NCI-H1694 treated with DMSO at 0.1 percent for 48 hours (cell line): ENCODE measurements at places on chromosomes 1 and 21.

- DNase-seq: no peak
Observed at GRCh38 chr1:9992910-9993309, 4.1 kb upstream of the RBP7 start.

GRCh38 chr21:40294345-40294744 lies 427.1 kb downstream of the PCP4 start:
- DNase-seq: no peak

DNA sequence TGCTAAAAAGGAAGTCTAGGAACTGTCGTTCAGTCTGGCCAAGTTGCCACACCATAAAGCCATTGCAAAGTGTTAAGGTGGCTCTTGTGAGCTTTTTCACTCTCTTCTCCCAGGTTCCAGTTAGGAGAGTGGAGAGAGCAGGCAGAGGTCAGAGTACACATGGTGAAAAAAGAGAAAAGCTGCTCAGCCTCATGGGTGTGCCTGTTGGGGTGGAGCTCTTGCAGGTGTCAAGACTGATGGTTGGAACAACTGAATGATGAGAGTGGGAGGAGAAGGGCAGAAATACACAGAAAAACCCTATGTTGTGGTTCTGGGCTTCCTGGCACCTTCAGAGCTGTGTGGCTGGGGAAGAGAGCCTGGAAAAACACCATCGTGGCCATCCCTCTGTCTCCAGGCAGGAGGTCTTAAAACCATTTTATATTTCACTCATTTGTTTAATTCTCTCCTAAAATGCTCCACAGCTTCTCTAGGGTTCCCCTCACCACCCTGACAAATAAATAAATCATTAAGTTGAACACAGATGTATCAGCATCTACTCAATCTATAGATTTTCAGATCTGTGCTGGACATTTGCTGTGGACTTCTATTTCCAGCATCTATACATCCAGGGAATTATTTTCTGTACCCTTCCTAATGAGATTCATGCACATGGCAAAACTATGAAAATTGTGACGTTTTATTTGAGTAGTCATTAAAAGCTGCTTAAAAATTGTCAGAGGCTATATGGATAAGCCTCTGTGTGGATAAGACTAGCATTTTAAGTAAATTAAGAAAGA lies 17.5 kb downstream of the UBASH3A start:
- no peak for DNase-seq

GRCh38 chr1:224687465-224687864 lies 71.3 kb downstream of the CNIH3 start:
- no peak for DNase-seq

GRCh38 chr1:167105271-167106118 lies 11.6 kb downstream of the STYXL2 start:
- no peak for DNase-seq

- DNase-seq: peak; percentile 35
Observed at GRCh38 chr1:227886993-227887696, 60.6 kb downstream of the WNT9A start.

DNA sequence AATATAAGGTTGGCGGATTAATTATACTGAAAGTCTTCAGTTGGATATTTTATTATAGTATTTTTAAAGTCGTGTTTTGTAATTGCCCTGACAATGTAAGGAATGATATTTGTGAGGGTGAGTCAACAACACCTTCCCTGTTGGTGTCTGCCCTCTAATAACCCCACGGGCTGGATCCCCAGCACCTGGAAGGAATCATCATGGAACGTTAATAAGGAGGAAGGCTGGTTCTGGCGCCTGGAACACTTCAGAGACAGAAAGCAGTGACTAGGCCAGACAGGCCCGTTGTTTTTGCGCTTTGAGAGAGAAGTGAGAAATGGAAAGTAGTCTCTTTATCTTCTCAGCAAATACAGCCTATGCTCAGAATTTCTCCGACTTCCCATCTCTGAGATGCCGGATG lies 31.6 kb downstream of the TEX35 start:
- no peak for DNase-seq

- DNase-seq: no peak
Observed at GRCh38 chr1:245666412-245666811, 511.6 kb downstream of the KIF26B start.

DNA sequence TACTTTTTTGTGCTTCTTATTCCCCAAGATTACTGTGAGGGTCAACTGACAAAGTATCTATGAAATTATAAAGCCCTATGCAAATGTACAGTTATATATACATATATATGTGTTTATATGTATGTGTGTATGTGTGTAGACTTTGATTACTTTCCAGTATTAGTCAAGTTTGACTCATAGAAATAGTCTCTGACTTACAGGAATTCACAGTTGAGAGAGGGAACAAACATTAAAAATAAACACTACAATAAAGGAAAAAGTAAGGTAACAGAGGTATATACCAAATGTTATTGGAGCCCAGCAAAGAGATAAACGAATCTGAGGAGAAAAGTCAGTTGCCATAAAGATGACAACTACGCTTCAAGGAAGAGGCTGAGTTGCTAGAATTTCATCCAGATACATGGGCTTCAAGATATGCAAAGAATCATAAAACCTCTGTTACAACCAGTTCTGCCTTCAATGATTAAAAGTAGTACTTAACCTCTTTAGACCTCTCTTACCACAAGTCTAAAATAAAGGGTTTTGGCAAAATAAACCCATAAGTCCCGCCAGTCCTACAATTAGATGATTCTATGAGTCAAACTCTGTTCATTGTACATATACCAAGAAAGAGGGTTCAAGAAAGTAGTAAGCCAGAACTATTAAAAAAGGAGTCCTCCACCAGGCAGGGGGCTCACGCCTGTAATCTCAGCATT lies 7.2 kb downstream of the IFT25 start:
- no peak for DNase-seq

DNA sequence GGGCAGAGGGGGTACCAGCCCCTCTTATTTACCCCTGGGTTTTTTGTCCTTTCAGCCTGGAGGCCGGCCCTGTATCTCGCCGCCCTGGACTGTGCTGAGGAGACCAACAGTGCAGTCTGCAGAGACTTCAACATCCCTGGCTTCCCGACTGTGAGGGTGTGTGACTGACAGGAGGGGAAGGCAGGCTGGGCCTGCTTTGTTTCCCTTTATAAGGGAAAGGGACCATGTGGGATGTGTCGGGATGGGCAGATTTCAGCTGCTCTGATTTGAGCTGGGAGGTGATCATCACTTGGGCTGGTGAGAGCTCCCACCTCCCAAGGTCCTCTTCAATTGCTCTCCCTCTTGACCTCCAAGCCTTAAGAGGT lies 11.7 kb downstream of the QSOX1 start:
- no peak for DNase-seq

DNA sequence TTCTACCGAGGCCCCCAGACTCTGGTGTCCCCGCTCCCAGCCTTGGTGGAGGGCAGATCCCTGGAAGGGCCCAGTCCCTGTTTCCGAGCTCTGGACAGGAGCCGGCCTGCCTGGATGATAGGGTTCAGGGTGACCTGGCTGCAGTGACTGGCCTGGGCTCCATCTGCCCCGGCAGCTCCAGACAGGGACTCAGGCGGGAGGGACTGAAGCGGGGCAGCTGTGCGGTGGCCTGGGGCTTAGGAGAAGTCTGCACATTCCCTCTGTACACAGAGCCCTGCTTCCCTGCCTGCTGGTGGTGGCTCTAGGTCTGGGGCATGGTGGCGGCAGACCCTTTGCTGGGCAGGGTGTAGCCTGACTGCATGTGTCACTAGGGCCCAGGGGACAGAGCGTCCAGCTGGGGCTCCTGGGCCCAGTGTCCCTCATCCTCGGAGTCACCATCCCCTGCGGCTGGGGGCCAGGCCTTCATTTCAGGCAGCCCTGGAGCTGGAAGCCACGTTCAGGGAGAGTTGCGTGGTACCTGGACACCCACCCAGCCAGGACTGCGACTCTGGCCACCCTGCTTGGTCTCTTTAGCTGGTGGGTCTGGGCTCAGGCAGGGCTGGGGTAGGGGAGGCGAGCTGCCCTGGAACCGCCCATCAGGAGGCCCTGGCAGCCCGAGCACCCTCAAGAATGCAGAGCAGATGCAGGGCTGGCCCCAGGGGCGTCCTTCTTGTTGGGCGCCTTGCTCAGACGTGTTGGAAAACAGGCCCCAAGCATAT lies 9.6 kb downstream of the ARHGEF16 start:
- DNase-seq: no peak

GRCh38 chr1:36486439-36487335 lies 4.0 kb upstream of the CSF3R start:
- no peak for DNase-seq

DNA sequence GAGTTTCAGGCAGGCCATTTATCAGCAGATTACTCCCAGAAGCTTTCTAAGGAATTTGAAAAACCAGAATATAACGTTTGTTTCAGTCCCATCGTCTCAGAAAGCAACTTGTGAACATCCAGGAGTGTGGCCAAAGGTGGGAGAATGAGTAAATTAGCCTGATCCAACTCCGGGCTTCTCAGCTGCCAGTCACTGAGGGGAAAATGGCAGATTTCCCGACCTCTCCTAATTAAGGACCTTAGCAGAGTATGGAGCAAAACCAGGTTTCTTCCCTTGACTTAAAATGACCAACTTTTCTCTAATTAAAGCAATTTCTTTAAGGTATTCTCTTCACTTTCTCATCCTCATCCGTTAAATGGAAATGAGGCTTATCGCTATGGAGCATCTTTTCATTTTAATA lies 1.0 kb downstream of the CORT start:
- no peak for DNase-seq

GRCh38 chr1:204576422-204576821 lies 60.2 kb downstream of the MDM4 start:
- no peak for DNase-seq

DNA sequence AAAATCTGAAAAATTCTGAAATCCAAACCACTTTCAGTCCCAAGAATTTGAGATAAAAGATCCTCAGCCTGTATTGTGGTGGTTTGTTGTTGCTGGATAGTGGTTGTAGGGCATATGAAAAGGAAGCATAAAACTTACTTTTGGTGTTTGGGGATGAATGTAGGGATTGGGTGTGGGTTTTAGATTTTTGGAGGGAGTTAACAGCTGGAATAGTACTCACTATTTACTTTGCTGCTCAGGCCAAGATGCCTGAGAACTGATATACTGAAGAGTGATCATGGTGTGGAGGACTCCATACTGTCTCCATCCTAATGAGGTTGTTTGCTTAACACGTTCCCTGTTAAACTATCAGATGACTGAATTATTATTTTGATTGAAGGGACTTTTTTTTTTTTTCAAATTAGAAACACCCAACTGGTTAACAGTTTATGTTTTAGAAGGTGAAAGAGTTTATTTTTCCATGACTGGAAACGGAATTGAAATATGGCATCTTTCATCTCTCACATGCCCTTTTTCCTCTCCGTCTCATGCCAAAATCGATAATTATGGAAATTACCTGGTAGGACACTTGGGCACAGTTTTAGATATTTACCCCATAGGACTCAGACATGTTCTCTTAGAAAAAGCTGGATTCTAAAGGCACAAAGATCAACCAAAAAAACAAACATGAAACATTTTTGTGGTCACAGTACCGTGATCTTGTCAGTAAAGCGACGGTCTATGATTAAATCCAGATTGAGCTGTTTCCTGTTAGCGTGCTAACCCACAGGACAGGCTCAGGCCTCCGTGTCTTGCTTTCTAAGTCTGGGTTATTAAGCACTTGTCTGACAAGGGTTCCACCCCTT lies 37.3 kb downstream of the RGL1 start:
- no peak for DNase-seq

DNA sequence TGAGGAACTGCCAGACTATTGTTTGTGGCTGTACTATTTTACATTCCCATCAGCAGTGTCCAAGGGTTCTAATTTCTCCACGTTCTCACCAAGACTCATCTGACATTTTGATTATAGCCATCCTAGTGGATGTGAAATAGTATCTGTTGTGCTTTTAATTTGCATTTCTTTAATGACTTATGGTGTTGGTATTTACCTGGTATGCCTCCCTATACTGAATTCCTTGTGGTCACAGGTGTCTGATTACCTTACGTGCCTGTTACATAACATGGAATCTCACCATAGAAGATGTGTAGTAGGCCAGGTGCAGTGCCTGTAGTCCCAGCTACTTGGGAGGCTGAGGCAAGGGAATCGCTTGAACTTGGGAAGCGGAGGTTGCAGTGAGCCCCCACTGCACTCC lies 13.5 kb downstream of the ZYG11A start:
- DNase-seq: no peak

GRCh38 chr1:156497078-156497742 lies 3.4 kb downstream of the MEF2D start:
- DNase-seq: no peak

DNA sequence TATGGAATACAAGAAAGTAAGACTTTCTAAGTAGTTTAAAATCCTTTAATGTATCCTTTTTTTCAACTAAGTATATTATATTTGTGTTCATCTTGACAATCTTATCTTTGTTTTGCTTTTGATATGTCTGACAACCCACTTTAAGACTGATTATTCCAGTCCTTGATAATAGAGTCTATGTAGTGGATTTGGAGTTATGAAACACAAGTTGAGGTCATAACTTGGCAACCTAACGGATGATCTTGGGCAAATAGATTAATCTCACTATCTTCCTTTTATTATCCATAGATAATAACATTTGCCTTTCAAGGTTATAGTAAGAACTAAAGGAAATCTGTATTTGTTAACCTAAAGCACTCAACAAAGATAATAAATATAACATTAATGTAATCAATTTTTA lies 4.8 kb upstream of the GBP2 start:
- no peak for DNase-seq

DNA sequence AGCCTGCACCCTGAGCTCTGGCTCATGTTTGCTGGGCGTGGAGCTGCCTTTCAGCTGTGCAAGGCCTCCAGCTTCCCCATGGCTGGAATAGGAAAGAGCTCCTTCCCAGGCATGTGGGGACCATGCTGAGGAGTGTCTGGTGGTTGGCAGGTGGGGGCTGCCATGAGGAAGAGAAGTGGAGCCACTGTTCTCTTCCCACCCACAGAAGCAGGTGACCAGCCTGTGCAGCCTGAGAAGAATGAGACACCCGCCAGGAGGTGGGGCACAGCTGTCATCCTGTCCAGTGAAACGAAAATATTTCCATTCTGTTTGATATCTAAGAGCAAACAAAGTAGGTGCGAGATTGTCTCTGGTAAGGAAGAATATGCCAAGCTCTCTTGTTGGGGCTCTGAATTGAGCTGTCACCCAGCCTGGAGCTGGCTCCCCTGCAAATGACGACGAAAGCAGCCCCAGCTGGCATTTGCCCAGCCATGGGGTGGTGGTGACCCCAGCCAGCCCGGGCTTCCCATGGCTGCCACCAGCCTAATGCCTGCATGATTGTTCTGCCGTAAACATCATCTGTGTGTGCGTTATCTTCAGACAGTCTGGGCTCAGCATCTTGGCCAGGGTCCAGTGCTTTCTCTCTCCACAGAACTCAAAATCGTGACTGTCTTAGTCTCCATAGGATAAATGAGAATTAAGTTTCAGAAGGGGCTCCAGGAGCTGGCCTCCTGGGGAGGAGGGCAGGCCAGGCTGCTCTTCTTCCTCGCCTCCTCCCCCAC lies 429.8 kb upstream of the VAMP3 start:
- DNase-seq: peak; percentile 0

DNA sequence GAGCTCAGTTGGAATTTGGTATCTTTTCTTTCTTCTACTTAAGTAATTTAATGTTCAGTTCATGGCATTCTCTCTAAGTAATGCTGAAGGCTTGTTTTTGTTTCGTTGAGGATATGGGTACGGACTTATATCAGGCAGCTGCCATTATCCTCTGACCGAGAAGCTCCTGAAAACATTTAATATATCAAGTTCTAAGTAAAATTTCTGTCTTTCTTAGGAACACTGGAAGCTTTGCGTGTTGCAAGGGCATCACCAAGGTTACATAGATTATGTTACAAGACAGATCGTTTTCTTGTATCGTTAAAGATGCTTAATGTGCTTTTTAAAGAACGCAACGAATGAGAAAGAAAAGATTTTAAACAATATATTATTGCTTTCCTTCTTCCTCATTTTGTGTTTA lies 1.0 kb upstream of the GALNT2 start:
- DNase-seq: no peak
